Mucosa of gallbladder (tissue), 1 donor: ENCODE measurements at places on chromosomes 7 and 10. TPM values are rescaled to one million over a fixed set of nuclear protein-coding genes. Genes with fewer than 3 reads are reported as not detected.

GRCh38 chr10:34313888-34314287 is 501.2 kb downstream of the PARD3 start:
- DNase-seq: no peak

DNA sequence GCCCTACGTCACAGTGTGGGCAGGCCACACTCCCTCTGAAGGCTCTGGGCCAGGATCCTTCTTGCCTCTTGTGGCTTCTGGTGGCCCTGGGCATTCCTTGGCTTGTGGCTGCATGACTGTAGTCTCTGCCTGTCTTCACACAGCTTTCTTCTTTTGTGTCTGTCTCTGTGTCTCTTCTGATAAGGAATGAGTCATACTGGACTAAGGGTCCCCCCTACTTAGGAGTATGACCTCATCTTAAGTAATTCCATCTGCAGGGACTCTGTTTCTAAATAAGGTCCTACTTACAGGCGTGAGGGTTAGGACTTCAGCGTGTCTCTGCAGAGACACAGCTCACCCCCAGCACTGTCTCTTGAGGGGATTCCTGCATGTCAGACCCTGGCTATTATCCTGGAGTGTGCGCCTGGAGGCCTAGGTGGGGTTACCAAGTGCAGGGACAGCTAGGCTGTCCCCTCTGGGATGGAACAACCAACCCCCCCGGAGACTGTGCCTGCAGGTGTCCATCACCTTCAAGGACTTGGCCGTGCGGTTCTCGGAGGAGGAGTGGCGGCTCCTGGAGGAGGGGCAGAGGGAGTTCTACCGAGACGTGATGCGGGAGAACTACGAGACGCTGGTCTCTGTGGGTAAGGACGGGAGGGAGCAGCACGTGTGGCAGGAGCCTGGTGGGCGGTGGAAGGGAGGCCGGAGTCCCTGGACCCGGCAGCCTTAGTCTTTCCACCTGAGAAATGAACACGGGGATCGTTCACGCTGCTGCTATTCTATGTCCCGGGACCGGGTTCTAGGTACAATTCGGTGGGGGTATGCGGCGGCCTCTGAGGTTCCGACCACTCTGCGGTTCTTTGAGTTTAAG is 54.1 kb downstream of the ZNF467 start:
- no peak for DNase-seq

DNA sequence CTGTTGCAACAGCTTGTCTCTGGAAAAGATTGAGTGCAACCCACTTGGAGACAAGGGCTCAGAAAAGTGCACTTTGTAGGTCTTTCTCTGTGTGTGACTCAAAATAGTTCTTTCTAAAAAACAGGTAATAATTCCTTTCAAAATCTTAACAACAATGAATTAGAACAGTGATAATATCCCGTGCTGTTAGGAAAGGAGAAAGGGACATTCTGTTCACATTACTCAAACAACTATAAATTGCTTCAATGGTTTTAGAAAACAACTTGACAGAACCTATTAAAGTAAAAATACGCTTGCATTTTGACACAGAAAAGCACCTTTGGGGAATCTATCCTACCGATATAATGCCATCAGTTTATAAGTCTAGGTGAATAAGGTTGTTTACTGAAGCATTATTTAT is 468.1 kb upstream of the DPP6 start:
- no peak for DNase-seq

- DNase-seq: no peak
Observed at GRCh38 chr7:4274286-4274685, 407.8 kb upstream of the FOXK1 start.

DNA sequence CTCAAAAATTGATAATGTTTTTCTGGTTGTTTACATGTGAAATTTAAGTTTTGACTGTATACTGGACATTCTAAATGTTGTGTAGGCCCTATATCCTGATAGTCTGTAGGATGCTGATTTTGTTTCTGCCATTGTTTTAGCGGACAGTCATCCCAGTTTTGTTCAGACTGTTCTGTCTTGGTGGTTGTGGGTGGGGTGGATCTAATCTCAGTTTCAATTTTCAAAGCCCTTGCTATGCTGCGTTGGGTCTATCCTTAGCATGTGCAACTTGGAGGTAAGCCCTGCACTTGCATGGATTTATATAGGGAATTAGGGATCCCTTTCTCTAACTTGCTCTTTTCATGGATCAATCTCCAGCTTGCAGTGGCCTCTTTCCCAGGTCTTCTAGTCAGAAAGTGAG is 19.1 kb downstream of the DBF4 start:
- DNase-seq: no peak

DNA sequence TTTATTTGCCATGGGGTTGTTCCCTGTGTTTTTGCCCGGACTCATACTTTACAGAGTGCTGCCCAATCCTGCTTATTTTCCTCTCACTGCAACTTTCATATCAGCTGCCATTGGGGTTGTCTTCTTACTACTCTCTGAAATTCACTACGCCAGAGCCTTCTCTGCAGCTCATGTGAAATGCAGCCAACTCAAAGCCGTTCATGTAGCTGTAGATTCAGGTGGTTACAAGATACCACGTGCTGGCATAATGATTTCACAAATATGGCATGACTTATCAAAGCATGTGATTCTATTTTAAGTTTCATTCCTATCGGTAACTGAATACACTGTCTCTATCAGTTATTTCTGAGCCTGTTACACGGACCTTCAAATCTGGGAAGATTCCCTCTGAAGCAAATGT is 130.3 kb upstream of the WNT16 start:
- DNase-seq: no peak

DNA sequence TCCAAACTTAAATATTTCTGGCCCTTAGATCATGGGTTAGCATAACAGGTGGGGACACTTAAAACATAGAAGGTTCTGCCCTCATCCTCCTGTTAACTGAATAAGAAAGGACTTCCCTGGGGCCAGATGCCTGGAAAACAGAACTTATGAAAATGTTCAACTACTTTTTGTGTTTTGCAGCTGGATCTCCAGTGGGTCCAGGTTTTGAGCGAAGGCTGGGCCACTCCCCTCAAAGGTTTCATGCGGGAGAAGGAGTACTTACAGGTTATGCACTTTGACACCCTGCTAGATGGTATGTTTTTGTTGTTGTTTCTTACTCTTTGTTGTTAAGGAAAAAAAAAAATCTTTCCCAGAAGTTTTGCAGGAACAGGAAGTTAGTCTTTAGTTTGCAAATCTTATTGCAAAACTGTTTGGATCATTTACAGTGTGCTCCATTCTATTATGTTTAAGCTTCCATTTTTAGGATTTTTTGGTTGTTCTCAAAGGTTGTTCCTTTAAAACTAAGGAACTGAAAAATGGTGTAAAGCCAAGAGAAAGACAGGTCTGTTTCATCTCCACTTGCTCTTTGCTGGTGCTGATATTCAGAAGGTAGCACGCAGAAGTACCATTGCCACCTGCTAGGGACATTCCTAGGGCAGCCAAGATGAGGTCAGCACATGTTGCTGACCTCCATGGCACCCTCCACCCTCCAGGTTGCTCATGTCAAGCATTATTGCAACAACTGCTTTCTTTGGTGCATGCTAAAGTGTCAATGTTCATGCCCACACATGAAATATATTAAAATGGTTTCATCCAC is 56.1 kb downstream of the PAPSS2 start:
- no peak for DNase-seq

GRCh38 chr7:127587663-127588018 is 570 bp upstream of the ARF5 start:
- DNase-seq: no peak

DNA sequence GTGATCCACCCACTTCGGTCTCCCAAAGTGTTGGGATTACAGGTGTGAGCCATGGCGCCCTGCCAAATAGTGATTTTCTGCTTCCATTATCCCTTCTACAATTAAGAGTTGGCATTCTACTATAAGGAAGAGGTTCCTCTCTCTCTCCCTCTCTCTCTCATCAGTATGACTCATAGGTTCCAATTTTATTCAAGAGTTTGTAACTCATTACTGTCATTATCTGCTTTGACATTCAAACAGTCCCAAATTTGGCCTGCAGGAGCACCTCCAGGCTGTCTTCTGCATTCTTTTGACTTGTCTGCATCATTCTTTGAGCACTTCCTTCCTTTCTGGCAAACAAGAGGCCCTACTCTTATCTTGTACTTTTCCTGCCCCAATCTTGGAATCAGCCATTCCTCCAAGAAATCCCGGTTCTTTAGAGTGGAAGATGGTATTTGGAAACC is 33.2 kb upstream of the CALU start:
- no peak for DNase-seq

DNA sequence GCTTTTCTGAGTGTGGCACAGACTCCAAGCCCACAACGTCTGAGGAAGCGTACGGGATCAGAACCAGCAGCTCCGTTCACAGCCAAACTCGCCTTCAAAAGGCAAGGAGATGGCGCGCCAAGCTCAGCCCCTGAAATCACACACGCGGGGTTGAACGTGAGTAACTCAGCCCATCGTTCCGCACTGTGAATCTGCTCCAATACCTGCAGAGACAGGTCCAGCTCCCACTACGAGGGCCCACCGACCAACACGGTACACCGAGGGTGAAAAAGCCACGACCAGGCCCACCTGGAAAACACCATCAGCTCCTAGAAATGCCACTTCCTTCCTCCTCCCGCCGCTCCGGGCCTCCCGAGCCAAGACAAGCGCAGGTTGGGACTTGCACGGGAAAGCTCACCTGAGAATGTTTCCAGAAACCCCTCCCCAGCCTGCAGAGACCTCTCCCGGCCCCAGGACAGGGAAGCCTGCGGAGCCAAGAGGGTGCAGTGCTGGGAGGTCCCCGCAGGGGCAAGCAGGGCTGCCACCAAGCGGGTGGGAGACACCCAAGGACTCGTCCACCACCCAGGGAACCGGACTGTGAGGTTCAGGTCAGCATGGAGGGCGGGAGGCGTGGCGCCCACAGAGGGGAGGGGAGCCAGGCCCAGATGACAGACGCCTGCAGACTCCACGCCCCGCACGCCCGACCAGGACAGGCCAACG is 93.9 kb upstream of the PDGFA start:
- DNase-seq: no peak

- DNase-seq: peak; percentile 87
Observed at GRCh38 chr7:100563809-100564400, 9.8 kb downstream of the SAP25 start.

GRCh38 chr7:105157278-105157677 is 143.3 kb downstream of the KMT2E start:
- no peak for DNase-seq

The GSAP gene
- 23.9 TPM for total RNA-seq

The SPDYE16 gene
- total RNA-seq: not detected

The PSD gene
- 106 TPM for total RNA-seq

The RASA4 gene
- total RNA-seq: 52.0 TPM

The RSPH10B2 gene
- total RNA-seq: 0.09 TPM

The PAPSS2 gene
- total RNA-seq: 96.4 TPM

The GDF10 gene
- total RNA-seq: 0.52 TPM

The SPAM1 gene
- total RNA-seq: not detected
